ENCODE measurements at places on chromosomes 5 and 9.
A peak's percentile ranks its signal among the peaks of the same experiment; 100 is the strongest.

GRCh38 chr9:110298043-110298605 lies 39.5 kb downstream of the TXNDC8 start:
- no peak for DNase-seq

DNA sequence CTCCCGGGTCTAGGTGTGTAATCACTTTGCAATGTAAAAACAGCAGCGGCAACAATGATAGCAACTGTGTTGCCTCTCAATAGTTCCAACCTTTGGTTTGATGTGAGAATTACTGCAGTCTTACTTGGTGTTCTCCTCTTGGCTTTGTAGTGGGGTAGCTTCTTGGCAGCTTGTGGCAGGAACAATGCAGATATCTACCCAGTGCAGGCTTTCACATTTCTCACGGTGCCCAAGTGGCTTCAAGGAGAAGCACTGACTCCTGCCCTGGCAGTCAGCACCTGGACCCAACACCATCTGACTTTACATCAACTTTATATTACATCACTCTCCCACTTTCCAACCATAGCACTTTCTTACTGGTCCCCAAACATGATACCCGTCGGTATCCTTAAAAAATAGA lies 28.4 kb upstream of the TIFAB start:
- no peak for DNase-seq

GRCh38 chr5:67493676-67494075 lies 297.1 kb upstream of the CD180 start:
- no peak for DNase-seq

GRCh38 chr9:124871156-124871561 lies 9.2 kb downstream of the ARPC5L start:
- DNase-seq, result no peak

GRCh38 chr9:113516840-113517577 lies 53.5 kb downstream of the RGS3 start:
- peak; percentile 87 for DNase-seq

DNA sequence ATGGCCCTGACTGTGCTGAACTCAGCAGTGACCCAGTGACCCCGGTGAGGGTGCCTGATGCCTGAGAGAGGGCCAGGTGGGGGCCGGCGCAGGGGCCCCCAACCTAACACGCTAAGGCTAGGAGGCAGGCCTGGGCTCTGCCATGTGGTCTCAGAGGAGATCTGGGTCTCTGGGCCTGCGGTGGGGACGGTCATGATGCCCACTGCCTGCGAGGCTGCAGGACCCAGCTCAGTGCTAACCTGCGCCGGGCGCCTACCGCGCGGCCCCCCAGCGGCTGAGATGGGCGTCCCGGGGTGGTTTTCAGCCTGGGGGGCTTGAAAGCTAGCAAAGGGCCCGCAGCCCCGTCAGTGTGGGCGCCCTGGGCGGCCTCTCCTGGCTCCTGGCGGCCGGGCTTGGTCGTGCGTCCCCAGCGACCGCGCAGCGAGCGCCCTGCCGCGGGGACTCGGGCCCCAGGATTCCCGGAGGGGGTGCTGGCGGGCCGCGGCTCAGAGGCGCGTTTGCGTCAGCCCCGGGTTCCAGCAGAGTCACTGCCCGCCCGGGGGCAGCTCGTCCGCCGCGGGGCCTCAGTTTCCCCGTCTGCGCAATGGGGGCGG lies 2.5 kb downstream of the EGFL7 start:
- DNase-seq, result no peak

- no peak for DNase-seq
Measured at GRCh38 chr5:76475936-76476335, 72.9 kb downstream of the IQGAP2 start.

DNA sequence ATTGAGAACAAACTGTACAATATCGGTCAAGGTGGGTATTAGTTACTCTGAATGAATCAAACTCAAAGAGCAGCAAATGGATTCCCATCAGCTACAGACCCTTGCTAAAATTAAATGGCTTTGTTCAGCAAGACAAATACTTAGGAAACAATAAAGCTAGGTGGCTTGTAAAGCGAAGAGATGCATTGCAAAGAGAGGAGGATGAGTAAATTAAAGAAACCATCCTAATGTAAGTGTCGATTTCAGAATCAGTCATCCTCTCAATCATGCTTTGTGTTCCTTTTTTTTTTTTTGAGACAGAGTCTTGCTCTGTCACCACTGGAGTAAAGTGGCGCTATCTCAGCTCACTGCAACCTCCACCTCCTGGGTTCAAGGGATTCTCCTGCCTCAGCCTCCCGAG lies 359.2 kb upstream of the ZNF462 start:
- no peak for DNase-seq

DNA sequence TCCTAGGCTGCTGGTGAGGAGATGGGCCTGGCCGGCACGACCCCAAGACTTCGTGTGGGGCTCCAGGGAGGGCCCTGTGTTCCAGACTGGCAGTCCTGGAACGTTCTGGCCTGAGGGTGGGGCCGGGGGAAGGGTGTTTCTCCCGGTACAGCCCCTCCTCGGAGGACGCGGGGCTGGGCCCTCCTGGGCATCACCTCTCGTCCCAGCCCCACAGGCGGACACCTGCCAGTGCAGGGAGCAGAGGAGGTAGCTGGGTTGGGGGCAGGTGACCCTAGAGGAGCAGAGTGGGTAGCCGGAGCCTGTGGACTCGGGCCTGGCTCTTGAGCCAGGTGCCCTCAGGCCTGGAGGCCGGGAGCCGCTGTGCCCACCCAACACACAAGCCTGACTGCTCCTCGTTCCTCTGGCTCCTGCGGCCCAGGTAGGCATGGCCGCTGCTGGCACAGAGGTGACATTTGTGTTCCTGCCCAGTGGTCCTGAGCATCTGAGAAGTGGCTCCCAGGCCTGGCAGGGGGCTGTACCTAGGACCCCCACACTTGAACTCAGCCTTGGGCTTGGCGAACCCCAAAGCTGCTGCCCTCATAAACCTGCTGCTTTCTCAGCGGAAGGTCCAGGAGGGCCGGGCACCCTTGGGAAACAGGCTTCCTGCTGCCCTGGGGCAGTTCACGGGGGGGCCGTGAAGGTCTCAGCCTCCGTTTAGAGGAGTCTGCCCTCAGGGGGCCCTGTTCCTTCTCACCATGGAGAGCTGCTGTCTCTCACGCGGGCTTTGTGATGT lies 817 bp downstream of the SLC6A19 start:
- DNase-seq, result no peak

- no peak for DNase-seq
Measured at GRCh38 chr9:14270358-14271092, 43.4 kb downstream of the NFIB start.

DNA sequence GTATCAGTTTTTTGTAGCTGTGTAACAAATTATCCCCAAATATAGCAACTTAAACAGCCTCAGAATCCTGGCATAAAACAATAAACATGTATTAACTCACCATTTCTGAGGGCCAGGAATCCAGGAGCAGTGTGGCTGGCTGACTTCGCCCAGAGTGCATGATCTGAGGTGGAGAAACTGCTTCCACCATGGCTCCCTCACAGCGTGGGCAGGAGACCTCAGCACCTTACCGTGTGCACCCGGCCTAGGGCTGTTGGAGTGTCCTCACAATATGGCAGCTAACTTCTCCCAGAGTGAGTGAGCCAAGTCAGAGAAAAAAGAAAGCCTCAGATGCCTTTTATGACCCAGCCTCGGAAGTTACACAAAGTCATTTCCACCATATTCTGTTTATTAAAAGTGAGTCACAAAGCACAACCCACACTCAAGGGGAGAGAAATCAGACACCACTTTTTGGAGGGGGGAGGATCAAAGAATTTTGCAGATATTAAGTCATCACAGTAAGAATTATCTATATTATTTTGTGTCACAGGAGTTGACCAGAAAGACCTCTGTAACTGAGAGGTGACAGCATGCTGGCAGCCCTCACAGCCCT lies 59.6 kb downstream of the TSTD2 start:
- DNase-seq, result peak; percentile 33

DNA sequence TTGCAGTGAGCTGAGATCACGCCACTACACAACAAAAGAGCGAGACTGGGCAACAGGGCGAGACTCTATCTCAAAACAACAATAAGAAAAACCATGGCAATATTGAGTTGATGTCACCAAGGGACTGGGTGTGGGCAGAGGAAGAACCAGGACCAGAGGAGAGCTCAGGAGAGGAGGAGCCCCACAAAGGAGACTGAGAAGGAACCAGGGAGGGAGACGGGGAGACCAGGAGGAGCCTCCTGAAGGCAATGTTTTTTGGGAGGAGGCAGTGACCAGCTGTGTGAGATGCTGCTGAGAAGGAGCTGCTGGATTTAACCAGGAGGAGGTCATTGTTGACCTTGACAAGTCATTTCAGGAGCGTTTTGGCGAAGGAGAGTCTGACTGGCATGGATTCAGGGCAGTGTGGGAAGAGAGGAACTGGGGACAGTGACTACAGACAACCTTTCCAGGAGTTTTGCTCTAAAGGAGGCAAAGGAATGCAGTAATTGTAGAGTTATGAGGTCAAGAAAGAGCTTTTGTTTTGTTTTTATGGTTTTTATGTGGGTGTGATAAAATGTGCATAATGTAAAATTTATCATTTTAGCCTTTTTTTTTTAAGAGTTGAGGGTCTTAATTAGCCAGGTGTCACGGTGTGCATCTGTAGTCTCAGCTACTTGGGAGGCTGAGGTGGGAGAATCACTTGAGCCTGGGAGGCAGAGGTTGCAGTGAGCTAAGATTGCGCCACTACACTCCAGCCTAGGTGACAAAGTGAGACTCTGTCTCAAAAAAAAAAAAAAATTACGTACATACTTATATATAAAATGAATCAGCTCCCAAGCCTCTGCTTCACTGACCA lies 17.9 kb downstream of the TRUB2 start:
- no peak for DNase-seq

DNA sequence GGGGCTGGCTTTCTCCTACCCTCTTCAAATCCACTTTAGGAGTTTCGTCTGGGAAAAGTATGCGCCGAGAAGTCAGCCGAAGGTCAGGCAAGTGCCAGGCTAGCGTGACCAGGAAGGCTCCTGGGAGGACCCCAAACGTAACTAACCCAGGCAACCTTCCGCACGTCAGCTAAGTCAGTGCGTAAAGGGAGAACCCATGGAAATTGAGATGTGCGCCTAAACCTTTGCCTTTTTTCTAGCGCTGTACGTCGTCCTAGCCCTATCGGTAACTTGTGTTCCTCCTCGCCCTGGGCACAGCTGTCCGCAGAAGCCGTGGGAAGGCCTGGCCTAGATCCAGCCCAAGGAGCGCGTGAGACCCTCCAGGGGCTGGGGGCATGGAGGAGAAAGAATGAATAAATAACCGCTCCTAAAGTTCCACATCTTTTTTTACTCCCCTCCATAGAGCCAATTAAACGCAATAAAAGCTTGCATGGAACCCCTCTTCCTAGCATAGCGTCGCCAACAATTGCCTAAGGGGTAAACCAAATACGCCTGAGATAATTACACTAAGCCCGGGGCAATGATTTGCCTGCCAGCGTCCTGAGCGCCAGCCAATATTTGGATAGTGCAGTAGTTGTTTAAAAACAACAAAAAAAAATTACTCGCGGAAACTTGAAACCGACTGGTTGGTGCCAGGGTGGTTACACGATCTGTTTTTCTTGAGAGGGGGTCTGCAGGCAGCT lies 4.0 kb upstream of the FOXB2 start:
- DNase-seq, result no peak

DNA sequence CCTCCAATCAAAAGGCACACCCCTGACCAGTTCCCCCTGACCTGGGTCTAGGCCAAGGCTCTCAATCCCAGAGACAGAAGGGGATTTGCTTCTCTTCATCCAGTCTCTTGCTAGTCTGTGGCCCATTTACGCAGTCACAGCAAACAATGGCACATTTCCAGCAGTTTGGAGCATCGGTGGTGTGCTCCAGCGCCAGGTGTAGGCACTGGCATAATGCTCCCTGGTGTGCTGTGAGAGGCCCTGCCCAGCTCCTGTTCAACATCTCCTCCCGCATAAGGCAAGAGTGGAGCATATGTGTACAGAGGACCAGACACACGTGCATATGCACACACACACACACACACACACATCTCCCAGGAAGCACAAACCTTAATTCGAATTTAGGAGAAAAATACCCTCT lies 79.5 kb upstream of the ERCC6L2 start:
- DNase-seq, result no peak

DNA sequence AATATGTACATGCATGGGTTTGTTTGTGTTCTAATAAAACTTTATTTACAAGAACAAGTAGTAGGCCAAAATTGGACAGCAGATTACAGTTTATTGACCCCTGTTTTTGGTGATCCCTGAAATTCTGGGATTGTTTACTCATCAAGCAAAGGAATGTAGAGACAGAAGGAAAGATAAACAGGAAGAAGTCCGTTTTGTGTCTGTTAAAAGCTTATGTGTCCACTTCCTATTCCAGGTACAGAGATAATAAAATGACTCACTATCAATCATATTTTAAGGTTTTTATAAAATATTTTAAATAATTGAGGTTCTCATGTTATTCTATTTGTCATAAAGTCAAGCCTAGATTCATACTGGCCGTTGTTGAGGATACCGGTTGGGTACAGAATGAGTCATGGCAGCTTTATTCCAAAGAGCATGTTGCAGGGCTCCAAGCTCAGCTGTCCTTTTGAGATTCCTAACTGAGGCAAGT lies 214.9 kb upstream of the DAB2 start:
- DNase-seq, result no peak

DNA sequence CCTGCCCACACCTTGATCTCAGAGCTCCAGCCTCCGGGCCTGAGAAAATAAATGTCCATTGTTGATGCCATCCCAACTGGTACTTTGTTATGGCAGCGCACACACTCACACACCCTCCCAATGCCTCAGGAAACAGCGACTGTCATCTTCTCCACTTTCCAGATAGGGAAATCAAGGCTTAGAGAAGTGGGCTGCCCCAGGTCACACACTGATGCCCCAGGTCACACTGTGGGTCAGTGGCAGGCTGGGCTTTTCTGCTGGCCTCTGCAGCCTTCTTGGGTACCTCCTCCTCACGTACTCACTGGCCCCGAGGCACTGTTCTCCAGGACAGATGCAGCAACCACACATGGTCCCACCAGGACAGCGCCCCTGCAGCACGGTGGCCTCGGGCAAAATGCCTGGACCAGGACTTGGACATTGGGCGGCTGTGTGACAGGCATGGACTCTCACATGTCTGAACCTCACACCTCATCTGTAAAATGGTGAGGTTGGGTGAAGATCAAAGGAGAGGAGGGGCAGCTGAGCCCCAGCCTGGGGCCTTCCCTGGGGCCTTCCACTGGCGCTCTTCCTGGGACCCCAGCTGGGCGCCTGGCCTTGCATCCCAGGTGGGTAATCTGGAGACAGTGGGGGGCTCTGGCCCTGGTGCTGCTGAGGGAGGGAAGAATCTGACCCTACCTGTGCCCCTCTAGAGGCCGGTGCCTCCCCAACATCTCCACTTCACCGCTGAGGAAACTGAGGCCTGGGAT lies 156.0 kb downstream of the COL23A1 start:
- DNase-seq, result peak; percentile 13

GRCh38 chr9:104784098-104784497 lies 20.2 kb downstream of the NIPSNAP3B start:
- no peak for DNase-seq

- no peak for DNase-seq
Measured at GRCh38 chr9:88874391-88874790, 116.9 kb upstream of the S1PR3 start.

DNA sequence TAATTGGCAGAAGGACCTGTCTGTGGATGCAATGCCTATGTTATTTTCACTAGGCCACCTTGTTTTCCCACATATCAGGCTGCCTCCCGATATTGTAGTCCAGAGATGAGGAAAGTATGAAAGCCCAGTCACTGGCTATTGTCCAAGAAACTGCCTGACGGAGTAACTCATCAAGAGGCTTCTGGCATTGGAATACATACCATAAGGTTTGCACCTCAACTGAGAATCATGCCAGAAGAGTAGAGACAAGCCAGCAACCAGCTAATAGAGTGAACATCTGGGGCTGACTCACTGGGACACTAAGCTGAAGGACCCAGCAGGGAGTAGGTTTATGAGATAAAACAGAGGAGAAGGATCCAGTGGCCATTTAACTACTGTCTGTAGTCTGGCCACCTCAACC lies 137.2 kb upstream of the FST start:
- DNase-seq, result no peak

- no peak for DNase-seq
Measured at GRCh38 chr9:108078811-108079210, 589.2 kb upstream of the KLF4 start.

All from activated effector memory CD4-positive, alpha-beta T cell treated with anti-CD3 and anti-CD28 coated beads, Interleukin-2, amount 50 U/mL, for 16 hours (primary cell).